ENCODE measurements at places on chromosomes 7 and 10.

GRCh38 chr10:28367413-28367812 lies 64.5 kb upstream of the MPP7 start:
- DNase-seq, result no peak

GRCh38 chr10:78862328-78862640 lies 206.5 kb upstream of the ZMIZ1 start:
- peak; percentile 22 for DNase-seq

GRCh38 chr7:142880876-142881505 lies 4.6 kb downstream of the TRPV6 start:
- DNase-seq, result peak; percentile 18

- DNase-seq, result peak; percentile 17
Measured at GRCh38 chr7:37987732-37988131, 67.3 kb downstream of the EPDR1 start.

DNA sequence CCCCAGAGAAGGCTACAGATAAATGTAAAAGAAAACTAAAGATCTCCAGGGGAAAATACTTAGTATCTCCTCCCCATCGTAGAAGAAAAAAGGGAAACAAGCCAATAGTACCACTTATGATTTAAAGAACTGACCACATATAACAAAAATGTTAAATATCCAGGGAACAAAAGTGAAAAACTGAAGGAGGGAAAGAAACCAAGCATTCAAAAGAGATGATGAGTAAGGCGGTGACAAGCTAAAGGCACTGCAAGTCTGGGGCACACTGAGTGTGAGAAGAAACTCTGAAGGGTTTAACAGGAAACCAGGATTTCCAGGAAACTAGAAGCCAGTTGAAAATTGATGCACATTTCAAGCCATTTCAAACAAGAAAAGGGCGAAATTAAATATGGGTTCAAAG lies 226.3 kb downstream of the AHR start:
- peak; percentile 39 for DNase-seq

- DNase-seq, result peak; percentile 69
Measured at GRCh38 chr10:110576220-110576619, 8.7 kb downstream of the SMC3 start.

GRCh38 chr7:40327873-40328272 lies 193.1 kb downstream of the SUGCT start:
- DNase-seq, result no peak

DNA sequence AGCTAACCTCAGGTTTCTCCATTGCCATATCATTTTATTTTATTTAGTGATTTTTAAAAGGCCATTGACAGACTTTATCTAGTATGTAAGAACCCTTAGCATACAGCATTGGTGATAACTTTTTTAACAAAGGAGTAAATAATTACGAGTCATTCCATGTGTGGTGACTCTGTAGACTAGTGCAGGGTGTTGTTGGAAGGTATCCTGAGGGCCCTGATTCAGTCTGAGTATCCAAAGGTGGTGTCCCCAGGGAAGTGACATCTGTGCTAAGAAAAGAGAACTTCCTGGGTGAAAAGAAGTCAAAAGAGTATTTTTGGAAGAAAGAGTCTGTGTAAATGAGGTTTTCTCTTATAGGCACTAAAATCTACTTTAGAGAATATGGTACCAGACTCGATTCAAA lies 308.4 kb downstream of the C7orf25 start:
- no peak for DNase-seq

- DNase-seq, result peak; percentile 21
Measured at GRCh38 chr7:25068502-25069213, 56.4 kb downstream of the CYCS start.

GRCh38 chr10:93465806-93466675 lies 16.1 kb downstream of the MYOF start:
- DNase-seq, result peak; percentile 99

GRCh38 chr10:34420795-34421194 lies 394.3 kb downstream of the PARD3 start:
- DNase-seq, result no peak

DNA sequence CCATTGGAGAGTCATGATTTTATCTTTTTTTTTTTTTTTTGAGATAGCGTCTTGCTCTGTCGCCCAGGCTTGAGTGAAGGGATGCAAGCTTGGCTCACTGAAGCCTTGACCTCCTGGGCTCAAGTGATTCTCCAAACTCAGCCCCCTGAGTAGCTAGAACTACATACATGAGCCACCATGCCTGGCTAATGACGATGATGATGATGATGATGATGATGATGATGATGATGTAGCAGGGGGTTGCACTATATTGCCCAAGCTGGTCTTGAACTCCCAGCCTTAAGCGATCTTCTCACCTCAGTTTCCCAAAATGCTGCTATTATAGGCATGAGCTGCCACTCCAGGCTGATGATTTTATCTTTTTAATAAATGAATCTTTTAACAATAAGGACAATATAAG lies 13.9 kb upstream of the PLAC9 start:
- no peak for DNase-seq

DNA sequence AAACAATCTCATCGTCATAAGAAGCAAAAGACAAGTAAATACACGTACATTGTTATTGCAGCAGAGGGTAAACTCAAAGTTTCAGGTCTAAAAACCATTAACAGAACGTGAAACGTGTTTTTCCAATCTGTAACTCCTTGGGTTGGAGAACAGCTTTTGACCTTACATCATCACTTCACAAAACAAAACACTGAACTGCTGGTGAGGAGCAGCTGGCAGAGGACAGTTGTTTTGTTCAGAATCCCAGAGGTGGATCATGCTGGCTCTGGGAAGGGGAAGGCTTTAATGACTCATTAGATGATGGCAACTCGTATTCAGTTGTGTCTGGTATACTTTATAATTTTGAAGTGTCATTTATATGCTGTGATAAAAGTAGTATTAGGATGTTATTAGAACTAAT lies 923.0 kb upstream of the CELF2 start:
- peak; percentile 11 for DNase-seq

DNA sequence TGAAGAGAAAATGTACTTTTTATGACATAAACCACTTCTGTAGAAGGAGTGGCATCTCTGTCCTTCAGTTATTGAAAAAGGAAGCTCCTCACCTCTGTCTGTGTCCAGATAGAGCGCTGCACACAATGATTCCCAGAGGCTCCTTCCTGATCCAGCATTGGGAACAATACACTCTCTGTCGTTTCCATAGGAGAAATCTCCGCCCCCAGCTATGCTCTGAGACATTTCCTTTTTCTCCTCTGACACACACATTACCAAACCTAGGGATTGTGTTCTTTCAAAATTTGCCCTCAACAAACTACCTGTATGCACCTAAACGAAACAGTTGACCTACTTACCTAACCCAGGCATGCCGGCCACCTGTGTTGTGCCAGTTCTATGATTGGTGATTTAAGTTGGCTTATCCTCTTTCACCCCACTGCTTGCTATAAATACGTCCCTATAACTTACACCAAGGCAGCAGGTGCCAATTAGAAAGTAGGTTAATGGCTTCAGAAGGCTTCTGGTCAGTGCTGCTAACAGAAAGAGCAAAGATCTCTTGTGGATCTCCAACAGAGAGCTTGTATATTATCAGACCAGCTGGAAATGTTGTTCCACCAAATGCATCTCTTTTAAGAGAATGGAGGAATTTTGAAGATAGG lies 140.1 kb upstream of the JCAD start:
- DNase-seq, result peak; percentile 80

- DNase-seq, result no peak
Measured at GRCh38 chr7:142792593-142792992, 21.8 kb downstream of the PRSS2 start.

GRCh38 chr7:26073041-26073440 lies 79.0 kb upstream of the NFE2L3 start:
- DNase-seq, result no peak

GRCh38 chr10:127115100-127115499 lies 81.3 kb downstream of the INSYN2A start:
- DNase-seq, result no peak

DNA sequence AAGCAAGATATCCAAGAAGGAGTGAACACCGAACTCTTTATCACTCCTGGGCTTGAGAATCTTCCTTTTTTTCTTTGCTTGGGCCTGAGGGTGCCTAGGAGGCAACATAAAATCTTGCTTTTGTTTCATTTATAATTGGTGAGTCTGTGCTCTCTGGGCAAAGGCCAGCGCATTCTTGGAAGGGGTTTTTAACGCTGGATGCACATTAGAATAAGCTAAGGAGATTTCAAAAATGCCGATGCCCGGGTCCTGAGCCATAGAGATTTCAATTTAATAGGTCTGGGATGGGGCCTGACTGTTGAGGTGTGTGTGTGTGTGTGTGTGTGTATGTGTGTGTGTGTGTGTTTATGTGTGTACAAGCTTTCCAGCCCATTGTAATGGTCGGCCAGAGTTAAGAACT lies 62.0 kb upstream of the SORCS3 start:
- DNase-seq, result no peak

GRCh38 chr7:131431289-131431688 lies 103.6 kb downstream of the MKLN1 start:
- peak; percentile 26 for DNase-seq

DNA sequence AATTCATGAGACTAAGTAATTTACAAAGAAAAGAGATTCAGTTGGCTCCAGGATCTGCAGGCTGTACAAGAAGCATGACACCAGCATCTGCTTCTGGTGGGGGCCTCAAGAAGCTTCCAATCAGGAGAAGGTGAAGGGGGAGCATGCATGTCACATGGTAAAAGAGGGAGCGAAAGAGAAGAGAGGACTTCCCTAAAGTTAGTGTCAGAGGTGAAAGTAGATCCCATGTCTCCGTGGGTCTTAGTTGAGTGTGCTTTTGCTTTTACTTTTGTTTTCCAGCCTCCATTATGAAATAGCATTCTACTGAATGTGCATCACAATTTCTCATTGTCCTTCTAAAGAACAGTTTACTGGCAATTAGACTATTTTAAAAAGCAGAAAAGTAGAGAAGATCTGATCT lies 213.6 kb upstream of the FZD1 start:
- no peak for DNase-seq

DNA sequence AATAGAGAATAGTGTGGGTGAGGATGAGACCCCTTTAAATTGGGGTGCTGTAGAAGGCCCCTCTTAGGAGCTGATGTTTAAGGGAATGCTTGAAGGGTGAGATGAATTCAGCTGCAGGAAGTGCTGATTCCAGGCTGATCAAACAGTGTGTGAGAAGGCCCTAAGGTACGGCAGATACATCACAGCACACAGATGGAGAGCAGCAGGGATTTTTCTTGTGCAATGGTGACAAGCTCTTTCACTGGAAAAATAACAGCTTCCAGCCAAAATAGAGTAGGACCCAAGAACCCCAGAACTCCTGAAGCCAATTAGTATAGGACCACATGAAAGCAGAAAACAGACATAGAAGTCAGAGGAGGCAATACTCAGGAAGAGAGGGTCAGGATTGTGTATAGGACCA lies 296.9 kb downstream of the ADRA2A start:
- no peak for DNase-seq

- DNase-seq, result peak; percentile 65
Measured at GRCh38 chr7:36651404-36651803, 72.9 kb downstream of the AOAH start.

DNA sequence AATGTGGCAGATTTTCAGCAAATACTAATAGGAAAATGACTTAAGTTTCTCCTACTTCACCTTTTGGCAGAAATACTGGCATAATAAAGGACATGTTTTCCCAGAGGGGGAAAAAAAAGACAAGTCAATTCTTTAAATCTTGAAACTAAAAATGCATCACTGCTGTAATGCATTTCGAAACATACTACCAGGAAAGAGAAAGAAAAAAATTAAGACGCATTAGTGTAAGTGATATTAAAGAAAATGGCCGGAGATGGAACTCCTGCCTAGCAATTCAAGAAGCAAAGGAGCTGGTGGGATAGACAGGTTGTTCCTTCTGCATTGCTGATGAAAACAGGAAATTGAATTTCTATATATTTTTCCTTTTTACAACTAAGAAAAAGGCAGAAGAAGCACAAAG lies 3.2 kb downstream of the ACTR1A start:
- DNase-seq, result no peak

DNA sequence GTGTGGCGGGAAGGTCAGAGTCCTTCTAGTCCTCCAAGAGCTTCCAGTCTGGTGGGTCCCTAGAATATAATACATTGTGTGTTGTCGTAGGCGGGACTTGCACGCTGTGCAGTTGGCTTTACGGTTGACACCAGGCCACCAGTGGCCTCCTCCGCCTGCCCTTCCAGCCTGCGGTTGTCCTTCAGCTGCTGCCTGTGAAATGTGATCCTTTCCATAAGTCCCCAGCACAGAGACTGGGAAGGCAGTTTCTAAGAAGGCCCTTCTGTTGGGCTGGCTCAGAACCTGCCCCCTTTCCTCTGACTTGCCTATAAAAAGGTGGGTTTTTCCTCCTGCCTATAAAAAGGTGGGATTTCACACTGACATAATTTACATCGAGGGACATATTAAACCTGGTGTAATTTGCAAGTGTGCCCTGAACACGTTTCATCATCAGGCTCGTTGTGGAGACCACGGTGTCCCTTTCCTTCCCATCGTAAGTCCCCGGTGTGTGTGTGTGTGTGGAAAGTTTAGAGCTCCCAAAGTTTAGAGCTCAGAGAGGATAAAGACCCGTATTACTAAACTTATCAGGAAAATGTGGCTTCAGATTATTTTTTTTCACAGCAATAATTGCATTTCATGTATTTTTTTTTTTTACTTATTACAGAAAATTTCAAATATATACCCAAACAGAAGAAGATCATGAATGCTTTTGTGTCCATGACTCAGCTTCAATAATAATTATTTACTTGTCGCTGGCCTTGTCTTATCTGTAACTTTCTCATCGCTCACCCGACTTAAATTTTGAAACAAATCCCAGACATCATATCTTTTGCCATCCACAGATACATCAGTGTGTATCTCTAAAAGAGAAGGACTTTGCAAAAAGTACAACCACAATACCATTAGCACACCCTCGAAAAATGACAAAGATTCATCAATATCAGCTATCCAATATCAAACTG lies 45.1 kb downstream of the CUX1 start:
- DNase-seq, result no peak

GRCh38 chr7:112211348-112211907 lies 4.9 kb downstream of the ZNF277 start:
- DNase-seq, result no peak

- no peak for DNase-seq
Measured at GRCh38 chr10:89637113-89637512, 7.9 kb downstream of the PANK1 start.

- peak; percentile 21 for DNase-seq
Measured at GRCh38 chr7:18086165-18087025, 58.7 kb upstream of the PRPS1L1 start.

DNA sequence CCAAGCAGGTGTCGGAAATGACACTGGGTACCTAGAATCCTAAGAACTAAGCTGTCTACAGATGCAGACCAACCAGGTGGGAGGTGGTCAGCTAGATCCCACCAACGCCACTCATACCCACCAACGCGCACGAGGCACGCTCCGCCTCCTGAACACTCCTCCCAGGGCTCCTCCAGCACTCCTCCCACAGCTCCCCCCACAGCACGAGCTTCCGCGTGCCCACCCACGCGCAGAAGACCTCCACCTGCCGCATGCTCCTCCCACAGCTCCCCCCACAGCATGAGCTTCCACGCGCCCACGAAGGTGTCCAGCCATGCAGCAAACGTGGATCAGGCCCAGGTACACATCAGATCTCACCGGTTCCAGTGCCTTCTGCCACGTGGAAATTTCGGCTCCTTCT lies 196.0 kb downstream of the MAD1L1 start:
- DNase-seq, result no peak
